ENCODE measurements at places on chromosomes 7 and 10. TPM values are rescaled to one million over a fixed set of nuclear protein-coding genes. Genes with fewer than 3 reads are reported as not detected.

Gene GATA3
- total RNA-seq: 128 TPM

Gene PRKG1
- not detected for total RNA-seq

Gene CCDC6
- 22.1 TPM for total RNA-seq

Gene NUTM2E
- total RNA-seq: 1.6 TPM

Gene LOXL4
- total RNA-seq: not detected

Gene CALCR
- not detected for total RNA-seq

Gene CCNJ
- 6.9 TPM for total RNA-seq

Gene SPDYE16
- total RNA-seq: 0.53 TPM

Gene MAT1A
- total RNA-seq: not detected

Gene ADARB2
- 0.14 TPM for total RNA-seq

Gene TMEM176B
- not detected for total RNA-seq

Gene BTBD16
- not detected for total RNA-seq

Gene TRPV6
- total RNA-seq: not detected

Gene TMEM236
- total RNA-seq: 0.06 TPM

Gene GARIN1A
- 0.71 TPM for total RNA-seq

Gene FAM221A
- 2.8 TPM for total RNA-seq

Gene MBL2
- not detected for total RNA-seq

Gene TRIM50
- 0.17 TPM for total RNA-seq

Gene LEP
- total RNA-seq: not detected

Gene ATOH7
- total RNA-seq: not detected

Gene KCNK18
- total RNA-seq: not detected

Gene VWC2
- total RNA-seq: not detected

Gene KCNIP2
- total RNA-seq: 1.6 TPM

Gene CABCOCO1
- not detected for total RNA-seq

Gene VPS37D
- 0.96 TPM for total RNA-seq

Gene AGR3
- total RNA-seq: not detected

Gene CRYGN
- total RNA-seq: not detected

Gene FAM180A
- not detected for total RNA-seq

Gene AUTS2
- 47.6 TPM for total RNA-seq

Gene PRKCQ
- 43.9 TPM for total RNA-seq

Gene DOCK1
- not detected for total RNA-seq

Gene MSMB
- not detected for total RNA-seq

Gene ANLN
- total RNA-seq: 0.33 TPM

Gene PCLO
- not detected for total RNA-seq

Gene ZCWPW1
- 4.4 TPM for total RNA-seq

Gene CXCL12
- total RNA-seq: not detected

Gene WEE2
- total RNA-seq: 0.14 TPM

Gene GOLGA7B
- total RNA-seq: 6.1 TPM

Gene PRPS1L1
- total RNA-seq: not detected

Gene CYP26C1
- 0.14 TPM for total RNA-seq

Gene OR13A1
- not detected for total RNA-seq
